Mesenteric fat pad (tissue), 1 donor: ENCODE measurements at places on chromosomes 6 and 20. TPM values are rescaled to one million over a fixed set of nuclear protein-coding genes. Genes with fewer than 3 reads are reported as not detected.

The LBP gene
- total RNA-seq: 59.3 TPM

- DNase-seq: no peak
Observed at GRCh38 chr6:158654498-158654897, 4.6 kb downstream of the SYTL3 start.

GRCh38 chr6:75199889-75200288 is 6.0 kb downstream of the COL12A1 start:
- no peak for DNase-seq

The FOXQ1 gene
- total RNA-seq: not detected

The SLC17A1 gene
- total RNA-seq: not detected

DNA sequence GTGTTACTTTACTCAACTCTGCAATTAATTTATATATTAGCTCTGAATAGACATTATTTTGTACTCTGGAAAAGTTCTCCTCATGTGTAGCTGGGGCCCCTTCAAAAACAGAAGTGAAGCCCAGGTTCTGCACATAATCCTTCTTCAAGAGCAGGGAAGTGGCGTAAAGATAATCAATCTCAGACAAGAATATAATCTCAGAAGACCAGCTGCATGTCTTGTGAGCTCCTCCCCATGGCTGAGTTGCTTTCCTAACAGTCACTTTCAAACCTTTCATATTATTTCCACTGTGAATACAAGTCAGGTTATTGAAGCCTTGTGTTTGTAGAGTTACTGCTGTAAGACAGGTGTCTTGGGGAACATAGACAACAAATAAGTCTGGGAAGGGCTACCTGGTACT is 691.9 kb downstream of the RFPL4B start:
- DNase-seq: no peak

The CST2 gene
- total RNA-seq: not detected

- DNase-seq: no peak
Observed at GRCh38 chr6:80608881-80609280, 502.4 kb downstream of the BCKDHB start.

The RAB44 gene
- total RNA-seq: 0.35 TPM

The ALDH8A1 gene
- total RNA-seq: 1.1 TPM

GRCh38 chr6:18306977-18307376 is 42.6 kb upstream of the DEK start:
- DNase-seq: no peak

The NR2E1 gene
- not detected for total RNA-seq

DNA sequence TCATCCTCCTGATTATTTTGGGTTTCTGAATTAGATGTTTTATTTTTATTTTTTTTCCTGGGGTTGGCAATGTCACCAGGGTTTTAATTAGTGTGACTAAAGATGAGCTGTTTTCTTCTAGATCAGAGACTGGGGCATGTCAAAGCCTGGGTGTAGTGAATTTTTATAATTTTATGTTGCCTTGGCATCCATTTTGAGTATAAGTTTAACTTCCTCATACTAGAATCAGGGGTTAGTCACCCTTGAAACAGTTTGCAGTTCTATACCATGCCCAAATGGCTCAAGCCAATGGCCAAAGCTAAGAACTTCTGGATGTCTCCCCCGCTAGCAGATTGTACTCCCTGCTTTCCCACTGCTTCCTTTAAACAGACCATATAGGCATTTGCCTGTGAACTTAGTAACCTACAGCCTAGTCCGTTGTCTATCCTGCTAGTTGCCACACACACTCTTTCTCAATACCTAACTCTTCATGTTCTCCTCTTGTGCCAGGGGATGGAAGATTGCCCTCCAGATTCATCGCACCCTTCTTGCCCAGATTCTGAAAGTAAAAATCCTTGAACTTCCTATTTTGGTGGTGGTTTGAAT is 54.5 kb downstream of the KIAA0408 start:
- no peak for DNase-seq

The OR5V1 gene
- total RNA-seq: not detected

GRCh38 chr6:167013067-167013466 is 13.9 kb downstream of the CEP43 start:
- no peak for DNase-seq

GRCh38 chr6:124613031-124613430 is 349.2 kb upstream of the RNF217 start:
- DNase-seq: no peak
